ENCODE measurements at places on chromosomes 7 and 10. TPM values are rescaled to one million over a fixed set of nuclear protein-coding genes. Genes with fewer than 3 reads are reported as not detected.

The SPDYE5 gene
- not detected for total RNA-seq

The ASZ1 gene
- not detected for total RNA-seq

The PTPN20 gene
- 0.45 TPM for total RNA-seq

The ANKRD22 gene
- not detected for total RNA-seq

The BTRC gene
- 5.9 TPM for total RNA-seq

The EPO gene
- not detected for total RNA-seq

The SOSTDC1 gene
- 0.15 TPM for total RNA-seq
